ENCODE measurements at places on chromosomes 11 and 22.
A peak's percentile ranks its signal among the peaks of the same experiment; 100 is the strongest.

- no peak for DNase-seq
Observed at GRCh38 chr11:100340466-100341319, 346.4 kb upstream of the ARHGAP42 start.

GRCh38 chr11:112795911-112796649 is 165.1 kb upstream of the NCAM1 start:
- DNase-seq: no peak

DNA sequence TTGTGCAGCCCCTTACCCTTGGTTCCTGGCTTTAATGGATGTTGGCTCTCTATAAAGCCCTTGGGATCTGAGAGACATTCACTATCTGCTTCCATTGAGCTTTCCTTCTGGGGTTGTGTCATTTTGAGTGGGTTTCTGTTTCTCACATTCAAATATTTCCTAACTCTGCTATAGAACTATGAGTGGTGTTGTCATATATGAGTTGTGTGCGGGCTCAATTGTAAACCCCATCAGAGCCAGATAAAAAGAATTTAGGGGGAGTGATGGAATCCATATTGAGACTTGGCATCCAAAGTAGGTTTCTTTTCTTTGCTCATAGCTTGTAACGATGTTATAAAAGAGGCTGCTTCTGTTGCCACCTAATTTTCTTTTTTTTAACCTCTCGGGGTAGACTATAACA is 41.8 kb upstream of the SPON1 start:
- no peak for DNase-seq

DNA sequence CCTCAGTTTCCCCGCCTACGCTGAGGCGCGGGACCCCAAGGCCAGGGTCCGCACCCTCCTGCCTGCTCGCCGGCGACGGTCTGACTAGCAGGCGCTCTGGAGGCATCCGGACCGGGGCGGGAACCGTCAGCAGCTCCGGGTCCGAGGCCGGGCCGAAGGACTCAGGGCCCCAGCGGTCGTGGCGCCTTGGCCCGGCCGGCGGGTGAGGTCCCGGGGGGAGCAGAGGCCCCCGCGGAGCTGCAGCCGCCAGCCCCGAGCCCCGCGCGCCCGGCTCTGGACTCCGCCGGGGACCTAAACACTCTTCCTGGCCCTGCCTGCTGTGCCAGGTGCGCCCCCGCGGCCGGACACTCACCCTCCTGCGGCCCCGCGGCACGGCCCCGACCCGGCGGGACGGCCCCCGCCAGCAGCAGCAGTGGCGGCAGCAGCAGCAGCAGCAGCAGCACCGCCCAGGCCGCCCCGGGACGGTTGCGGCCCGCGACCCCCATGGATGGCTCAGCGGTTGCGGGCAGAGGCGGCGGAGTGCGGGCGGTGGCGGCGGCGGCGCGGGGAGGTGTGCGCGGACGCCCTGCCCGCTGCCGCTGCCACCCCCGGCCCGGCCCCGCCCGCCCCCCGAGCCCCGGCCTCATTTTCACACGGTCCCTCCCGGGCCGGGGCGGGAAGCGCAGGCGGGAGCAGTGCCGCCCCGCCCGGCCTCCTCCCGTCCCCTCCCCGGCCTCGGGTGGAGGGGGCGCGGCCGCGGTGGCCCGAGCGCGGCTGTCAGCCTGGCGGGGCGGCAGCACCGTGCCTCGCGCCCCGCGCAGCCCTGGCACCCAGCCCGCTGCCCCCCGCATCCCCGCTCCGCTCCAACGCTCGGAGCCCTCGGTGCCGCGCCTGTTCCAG is at the start of gene SCUBE2:
Gene SCUBE2 (minus strand): TSS at position 556 of the 879 bp plus-strand sequence. CDS start 71 bp downstream, at position 485.
- no peak for DNase-seq

DNA sequence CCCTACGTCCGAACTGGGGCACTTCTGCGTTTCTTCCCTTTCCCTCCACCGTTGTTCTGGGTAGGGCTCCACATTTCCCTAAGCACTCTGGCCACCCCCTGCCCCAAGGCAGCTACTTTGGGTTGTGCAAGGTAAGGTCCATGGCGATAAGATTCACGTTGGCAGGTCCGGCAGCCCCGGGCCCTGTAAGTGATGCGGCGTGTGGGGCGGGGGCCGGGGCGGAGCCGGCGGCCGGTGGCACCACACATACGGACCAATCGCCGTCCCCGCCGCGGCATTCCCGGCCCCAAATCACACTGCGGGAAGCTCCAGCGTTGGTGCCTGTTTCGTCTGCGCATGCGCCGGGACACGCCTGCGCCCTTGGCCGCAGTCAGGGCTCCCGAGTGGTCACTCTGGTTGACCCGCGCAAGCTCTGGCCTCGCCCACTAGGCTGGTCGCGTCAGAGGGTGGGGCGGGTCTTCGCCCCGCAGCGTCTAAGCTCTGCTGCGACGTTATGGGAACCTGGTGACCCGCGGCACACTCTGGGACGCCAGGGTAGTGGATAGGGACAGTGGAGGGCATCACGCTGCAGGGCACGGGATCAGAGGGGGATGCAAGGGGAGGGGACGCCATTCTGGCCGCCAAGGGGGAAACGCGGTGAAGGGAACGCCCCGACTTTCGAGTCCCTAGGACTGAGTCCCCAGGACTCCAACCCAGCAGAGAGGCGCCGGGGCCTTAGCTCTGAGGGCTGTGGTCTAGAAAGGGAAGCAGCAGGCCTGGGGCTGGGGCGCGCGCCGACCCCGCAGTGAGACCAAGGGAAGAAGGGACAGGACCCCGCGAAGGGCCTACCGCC is 1.6 kb downstream of the FADS1 start:
- DNase-seq: peak; percentile 91

DNA sequence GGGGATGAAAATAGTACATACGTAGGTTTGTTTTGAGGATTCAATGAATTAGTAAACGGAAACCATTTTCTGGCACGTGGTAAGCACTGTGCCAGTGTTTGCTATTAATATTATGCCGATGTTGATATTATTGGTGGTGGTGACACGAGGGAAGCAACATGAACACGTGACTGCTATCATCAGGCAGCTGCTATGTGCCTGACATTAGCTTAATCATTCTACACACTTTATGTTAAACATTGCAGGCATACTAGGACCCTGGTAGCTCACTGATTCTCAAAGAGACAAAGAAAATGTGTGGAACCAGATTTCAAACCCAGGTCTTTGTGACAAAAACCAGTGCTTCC is 656 bp downstream of the SRRD start:
- peak; percentile 5 for DNase-seq

DNA sequence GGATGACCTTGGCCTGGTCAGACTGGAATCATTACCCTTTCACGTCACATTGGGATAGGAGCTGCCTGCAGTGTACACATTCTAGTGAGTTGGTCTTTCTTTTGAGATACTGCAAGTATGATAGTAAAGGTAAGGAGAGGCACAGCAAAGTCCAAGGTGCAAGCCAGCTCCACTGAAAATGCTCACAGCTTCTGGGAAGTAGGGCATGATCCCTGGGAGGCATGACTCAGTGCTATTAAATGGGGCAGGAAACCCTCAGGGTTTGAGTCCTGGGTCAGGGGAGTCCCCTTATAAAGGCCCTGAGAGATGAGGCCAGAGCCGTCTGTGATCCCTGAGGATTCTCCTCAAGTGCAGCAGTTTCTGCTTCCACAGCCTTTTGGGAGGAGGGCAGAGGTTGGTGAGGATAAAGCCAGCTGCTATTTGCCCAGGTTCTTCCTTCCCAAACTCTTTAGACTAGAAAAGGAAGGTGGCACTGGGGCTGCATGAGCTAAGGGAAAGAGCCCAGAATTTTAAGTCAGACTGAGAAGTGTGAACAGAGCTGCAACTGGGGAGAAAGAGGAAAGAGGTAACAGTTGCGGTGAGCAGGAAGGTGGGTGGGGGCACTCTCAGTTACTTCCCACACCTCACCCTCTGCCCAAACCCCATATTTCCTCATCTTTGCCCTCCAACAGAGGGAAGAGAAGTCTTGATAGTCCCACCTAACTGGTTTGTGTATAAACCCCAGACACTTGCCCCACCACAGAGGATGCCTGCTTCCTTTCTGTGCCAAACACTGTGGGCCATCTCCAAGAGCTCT is 14.4 kb upstream of the OR52K1 start:
- DNase-seq: no peak

DNA sequence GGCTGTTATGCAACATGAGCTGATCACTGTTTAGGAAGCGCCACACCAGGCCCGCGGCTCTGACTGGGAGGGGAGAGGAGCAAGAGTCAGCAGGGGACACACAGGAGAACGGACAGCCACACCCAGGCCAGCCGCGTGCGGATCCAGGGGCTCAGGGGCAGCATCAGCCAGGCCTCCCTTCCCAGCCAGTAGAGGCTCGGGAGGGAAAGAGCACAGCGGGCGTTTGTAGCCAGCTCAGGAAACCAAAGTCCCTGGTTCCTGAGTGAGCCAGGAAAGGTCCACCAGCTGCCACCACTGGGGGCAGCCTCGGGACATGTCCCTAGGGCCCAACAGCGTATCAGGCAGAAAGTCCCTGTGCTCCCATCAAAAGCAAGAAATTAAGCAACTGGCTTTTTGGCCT is 71.8 kb upstream of the PITPNB start:
- peak; percentile 41 for DNase-seq

- no peak for DNase-seq
Observed at GRCh38 chr11:65883786-65884715, 4.2 kb downstream of the FIBP start.

DNA sequence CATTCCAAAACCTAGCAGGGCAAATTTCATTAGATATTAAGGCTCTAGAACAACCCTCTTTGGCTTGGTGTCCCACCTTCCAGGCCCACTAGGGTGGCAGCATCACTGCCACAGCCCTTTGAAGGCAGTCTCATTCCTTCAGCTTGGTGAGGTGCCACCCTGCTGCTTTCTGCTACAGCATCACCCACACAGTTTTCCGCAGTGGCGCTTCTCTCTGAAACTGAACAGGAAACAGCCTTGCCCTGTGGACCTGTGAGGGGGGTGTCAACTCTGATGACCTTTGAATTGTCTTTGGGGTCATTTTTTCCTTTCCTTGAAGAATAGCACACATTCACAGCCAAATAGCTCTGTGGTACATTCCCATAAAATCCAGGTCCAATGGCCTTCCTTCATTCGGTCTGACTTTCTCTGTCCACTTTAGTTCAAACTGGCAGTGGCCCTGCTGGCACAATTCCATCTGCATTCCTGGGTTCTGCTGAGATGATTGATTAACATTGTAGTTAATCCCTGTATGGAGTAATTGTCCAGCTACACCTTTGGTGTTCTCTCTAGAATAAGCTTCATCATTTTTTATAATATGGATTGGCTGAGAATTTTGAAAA is 251.9 kb upstream of the FAT3 start:
- DNase-seq: no peak

- DNase-seq: no peak
Observed at GRCh38 chr11:43267856-43268580, 43.8 kb upstream of the API5 start.

GRCh38 chr11:68527585-68527984 is 67.0 kb downstream of the PPP6R3 start:
- no peak for DNase-seq

DNA sequence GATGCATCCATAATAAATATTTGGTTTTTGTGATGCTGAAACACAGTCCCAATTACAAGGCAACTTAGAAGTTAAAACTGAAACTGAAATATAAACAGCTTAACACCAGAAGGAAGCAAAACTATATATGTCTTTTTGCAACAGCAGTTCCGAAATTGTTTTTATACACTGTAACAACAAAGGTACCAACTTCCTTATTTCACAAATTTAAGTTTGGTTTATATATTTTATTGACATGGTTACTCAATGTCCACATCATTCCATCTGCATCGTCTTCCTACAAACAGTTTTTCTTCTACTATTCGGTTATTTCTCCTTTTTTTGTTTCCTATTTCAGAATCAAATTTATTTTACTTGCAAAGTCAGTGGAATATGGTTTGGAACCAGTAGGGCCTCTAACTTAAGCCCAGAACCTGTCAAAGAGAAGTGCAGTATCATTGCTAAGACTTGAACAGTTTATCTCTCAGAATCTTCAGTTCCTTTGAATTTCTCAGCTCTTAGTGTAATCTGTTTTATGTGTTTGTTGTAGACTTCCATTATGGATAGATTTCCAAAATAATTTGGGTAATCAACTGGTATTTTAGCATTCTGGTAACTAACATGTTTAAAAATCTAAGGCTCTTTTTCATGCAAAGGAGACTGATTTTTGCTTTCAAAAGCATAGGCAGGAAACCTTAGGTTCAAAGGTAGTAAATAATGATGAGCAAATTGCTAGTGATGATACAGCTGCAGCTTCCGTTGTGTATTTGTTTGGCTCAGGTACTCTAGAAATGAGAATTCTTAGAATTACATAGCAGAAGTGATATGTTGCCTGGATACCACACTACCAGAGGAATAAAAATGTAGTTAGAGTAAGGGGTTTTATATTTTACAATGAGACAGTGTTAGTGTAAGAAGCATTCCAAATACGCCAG is 8.2 kb upstream of the HSPA8 start:
- DNase-seq: no peak

- no peak for DNase-seq
Observed at GRCh38 chr11:84117394-84117793, 831.2 kb upstream of the CCDC90B start.

DNA sequence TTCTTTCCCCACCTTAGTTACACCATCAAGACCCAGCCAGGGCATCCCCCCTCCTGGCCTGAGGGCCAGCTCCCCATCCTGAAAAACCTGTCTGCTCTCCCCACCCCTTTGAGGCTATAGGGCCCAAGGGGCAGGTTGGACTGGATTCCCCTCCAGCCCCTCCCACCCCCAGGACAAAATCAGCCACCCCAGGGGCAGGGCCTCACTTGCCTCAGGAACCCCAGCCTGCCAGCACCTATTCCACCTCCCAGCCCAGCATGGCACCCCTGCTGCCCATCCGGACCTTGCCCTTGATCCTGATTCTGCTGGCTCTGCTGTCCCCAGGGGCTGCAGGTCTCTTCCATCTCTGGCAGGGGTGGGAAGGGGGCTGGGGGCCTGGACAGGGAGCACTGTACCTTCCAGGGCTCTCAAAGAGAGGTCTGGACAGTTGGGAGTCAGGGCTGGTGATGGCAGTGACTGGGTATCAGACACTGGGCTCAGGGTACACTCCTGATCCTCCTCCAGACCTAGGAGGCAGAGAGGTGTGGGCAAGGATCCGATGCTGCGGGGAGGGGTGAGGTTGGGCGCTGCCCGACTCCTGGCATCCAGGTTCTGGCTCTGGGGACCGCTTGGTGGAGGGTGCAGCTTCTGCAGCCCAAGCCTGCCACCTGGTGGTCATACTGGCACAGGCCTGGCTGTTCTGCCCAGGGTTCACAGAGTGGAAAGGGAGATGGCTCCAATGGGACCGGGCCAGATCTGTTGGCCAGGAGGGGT is at the start of gene UPK2:
Gene UPK2 (plus strand): TSS at position 205 of the 753 bp plus-strand sequence. CDS start 53 bp downstream, at position 258.
- DNase-seq: peak; percentile 76

DNA sequence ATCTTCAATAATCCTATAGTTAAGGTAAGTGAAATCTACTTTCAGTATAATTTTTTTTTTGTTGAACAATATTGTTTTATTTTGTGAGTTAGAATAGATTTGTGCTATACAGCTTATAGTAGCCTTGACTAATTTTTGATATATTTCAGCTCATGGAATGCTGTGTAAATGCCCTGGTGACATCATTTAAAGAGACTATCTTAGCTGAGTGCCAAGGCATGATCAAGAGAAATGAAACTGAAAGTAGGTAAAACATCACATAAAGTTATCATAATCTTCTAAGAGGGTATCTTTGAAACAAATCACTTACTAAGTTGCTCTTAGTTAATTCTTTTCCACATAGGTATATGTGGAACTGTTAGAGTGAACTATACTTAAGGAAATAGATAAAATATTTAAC is 51.4 kb upstream of the ACAT1 start:
- peak; percentile 51 for DNase-seq

- peak; percentile 78 for DNase-seq
Observed at GRCh38 chr11:61688365-61689163, 8.4 kb downstream of the DAGLA start.

GRCh38 chr22:37697538-37697835 is 639 bp downstream of the TRIOBP start:
- no peak for DNase-seq
